ENCODE measurements at places on chromosomes 7 and 10.

- no peak for DNase-seq
Measured at GRCh38 chr10:45354261-45354660, 19.8 kb upstream of the ALOX5 start.

DNA sequence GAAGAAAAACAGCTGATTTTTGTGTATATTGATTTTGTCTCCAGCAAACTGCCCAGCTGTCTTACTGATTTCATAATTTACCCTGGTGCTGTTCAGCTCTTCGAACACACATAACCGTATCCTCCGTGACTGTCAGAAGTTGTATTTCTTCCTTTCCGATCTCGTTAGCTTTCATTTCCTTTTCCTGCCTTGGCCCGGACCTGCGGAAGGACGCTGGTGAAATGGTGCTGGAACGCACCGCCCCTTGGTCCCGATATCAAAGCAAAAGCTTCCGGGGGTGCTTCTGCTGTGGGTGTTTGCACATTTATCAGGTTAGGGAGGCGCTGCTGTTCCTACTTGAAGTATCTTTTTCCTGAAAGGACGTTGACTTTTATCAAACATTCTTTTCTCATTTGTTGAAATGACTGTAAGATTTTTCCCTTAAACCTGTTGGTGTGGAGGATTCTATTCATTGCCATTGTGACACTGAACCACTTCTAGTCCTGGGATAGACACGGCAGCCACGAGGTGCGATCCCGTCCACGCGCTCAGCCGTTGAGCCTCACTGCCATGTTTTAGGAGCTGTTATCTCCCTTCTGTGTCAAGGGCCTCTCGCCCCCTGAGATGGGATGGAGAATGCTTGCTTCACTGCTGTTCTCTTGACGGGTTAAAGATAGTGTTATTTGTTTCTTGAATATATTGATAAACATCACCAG is 72.6 kb downstream of the FOXL3 start:
- DNase-seq = no peak

- peak; percentile 64 for DNase-seq
Measured at GRCh38 chr10:30433730-30434272, at the start of gene MAP3K8. Gene MAP3K8, plus strand, starts transcription at chr10:30434184. Its CDS starts 4,755 bp downstream, at chr10:30438939.

- no peak for DNase-seq
Measured at GRCh38 chr10:53135213-53135896, 362.8 kb upstream of the MBL2 start.

- no peak for DNase-seq
Measured at GRCh38 chr7:30162133-30162532, 27.3 kb downstream of the MTURN start.

DNA sequence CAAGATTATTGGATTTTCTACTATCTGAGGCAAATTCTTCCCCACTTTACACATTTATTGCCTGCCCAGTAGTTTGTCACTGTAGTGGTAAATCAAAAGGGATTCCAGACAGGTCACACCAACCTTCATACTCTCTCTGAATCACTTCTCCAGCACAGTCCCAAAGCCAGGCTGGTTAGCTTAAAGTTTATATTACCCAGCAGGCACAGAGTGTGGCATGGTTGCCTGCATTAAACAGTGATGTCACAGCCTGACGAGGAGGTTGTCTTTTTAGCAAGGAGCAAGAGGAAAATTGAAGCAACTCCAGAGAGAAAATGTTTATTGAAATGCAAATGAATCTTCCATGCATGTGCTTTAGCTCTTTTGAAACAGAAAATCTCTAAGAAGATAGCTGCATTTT is 375.5 kb upstream of the CELF2 start:
- no peak for DNase-seq

GRCh38 chr10:74335501-74335900 is 184.5 kb downstream of the ADK start:
- DNase-seq = no peak

- no peak for DNase-seq
Measured at GRCh38 chr7:90611115-90611514, 15.0 kb downstream of the CDK14 start.

- DNase-seq = no peak
Measured at GRCh38 chr10:131126321-131127137, 185.0 kb downstream of the TCERG1L start.

All from SK-MEL-5 (cell line).